B cell (primary cell): ENCODE measurements at places on chromosomes 16 and 17. TPM values are rescaled to one million over a fixed set of nuclear protein-coding genes. Genes with fewer than 3 reads are reported as not detected.

Gene RNF227
- total RNA-seq = 3.8 and 4.3 TPM in 2 replicates

DNA sequence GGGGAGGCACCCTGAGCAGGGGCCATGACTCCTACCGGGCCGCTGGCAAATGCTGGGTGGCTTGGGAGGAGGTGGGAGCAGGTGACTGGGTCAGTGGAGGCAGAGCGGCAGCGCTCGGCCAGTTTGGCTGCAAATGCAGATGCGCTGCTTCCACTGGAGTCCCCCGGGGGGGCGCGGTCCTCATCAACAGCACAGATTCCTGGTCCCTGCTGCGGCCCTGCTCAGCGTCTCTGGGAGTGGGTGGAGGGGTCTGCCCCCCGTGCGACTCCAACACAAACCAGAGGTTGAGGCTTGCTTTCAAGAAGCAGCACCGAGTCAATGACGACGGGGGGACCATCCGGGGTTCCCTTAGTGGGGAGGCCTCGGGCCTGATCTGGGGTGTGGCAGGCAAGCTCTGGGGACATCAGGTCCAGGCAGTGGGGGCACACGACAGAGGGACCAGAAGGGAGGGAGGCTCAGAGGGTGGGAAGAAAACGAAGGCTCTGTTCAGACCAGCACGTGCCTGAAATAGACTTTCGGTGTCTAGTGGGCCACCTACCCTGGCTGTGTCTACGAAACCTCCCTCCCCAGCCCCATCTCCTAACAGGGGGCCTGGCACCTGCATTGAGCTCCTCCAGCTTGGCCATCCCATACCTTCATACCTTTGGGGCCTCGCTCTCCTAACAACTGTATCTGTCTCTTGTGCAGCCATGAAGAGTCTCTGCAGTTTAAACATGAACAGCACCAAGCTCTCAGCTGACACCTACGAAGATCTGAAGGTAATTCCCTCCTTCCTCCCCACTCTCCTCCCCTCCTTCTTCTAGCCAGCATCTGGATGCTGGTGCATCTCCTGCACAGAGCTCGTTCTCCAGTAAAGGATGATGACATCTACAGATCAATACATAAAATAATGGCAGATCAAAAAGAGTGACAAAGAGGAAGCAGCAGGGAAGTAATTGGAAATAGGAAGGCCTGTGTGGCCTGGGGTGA lies 72.5 kb upstream of the PLCG2 start:
- no peak for DNase-seq

Gene PHOSPHO1
- total RNA-seq = 0.15 TPM in 1 of 2 replicates, not detected in the other

Gene PLD6
- 4.1 and 5.0 TPM in 2 replicates for total RNA-seq

Gene NBR1
- total RNA-seq = 42.1 and 43.9 TPM in 2 replicates

GRCh38 chr17:69608808-69609472 lies 194.4 kb downstream of the MAP2K6 start:
- DNase-seq = no peak

DNA sequence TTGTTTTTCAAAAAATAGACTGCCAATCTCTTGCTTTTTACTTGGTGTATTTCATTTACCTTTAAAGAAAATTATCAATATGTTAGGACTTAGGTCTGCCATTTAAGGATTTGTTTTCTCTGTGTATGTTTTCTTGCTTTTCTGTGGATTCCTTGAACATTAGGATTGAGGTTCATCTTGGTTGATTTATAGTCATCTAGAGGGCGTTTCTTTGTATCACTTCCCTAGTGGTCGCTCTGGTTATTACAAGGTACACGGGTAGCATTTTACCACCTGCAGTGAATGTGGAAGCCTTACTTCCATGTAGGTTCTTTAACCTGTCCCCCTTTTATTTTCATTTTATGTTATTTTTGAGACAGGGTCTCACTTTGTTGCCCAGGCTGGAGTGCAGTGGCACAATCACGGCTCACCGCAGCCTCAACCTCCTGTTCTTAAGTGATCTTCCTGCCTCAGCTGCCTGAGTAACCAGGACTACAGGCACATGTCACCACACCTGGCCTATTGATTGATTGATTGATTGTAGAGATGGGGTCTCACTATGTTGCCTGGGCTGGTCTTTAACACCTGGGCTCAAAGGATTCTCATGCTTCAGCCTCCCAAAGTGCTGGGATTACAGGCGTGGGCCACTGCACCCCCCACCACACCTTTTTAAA lies 35.2 kb upstream of the CBX4 start:
- DNase-seq = peak; percentile 67

Gene VTN
- total RNA-seq = 0.34 TPM in 1 of 2 replicates, not detected in the other

Gene AATK
- 0.70 and 1.7 TPM in 2 replicates for total RNA-seq

Gene WFIKKN1
- 0.84 and 0.90 TPM in 2 replicates for total RNA-seq

Gene REXO5
- total RNA-seq = 0.97 and 1.3 TPM in 2 replicates

GRCh38 chr16:19281246-19281645 lies 4.3 kb upstream of the CLEC19A start:
- DNase-seq = no peak

DNA sequence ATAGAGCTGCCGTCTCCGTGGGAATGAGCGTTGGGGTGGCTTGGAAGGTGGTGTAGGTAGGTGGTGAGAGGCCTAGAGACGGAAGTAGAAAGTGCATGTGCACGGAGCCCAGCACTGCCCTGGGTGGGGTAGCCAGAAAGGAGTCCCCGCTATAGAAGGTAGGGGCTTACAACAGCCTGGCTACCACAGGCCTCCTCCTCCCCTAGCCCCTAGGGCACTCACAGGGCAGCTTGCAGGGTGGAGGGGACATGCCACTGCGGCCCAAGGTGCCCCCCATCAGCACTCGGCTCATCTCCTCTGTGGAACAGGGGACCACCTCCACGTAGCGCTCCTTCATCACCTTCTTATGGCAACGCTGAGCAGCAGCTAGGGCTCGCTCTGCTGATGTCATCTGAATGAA lies 5.0 kb downstream of the ESRP2 start:
- DNase-seq = no peak

Gene DNAI2
- not detected in 2 replicates for total RNA-seq

- DNase-seq = peak; percentile 64
Observed at GRCh38 chr17:47162013-47162622, 27.0 kb downstream of the CDC27 start.

Gene TBC1D3H
- not detected in 2 replicates for total RNA-seq

GRCh38 chr17:36188891-36189306 lies 7.7 kb downstream of the CCL3L1 start:
- peak; percentile 57 for DNase-seq

Gene FA2H
- 1.0 TPM in 2 replicates for total RNA-seq
